Lung microvascular endothelial cell (primary cell): ENCODE measurements at places on chromosomes 12 and 14. TPM values are rescaled to one million over a fixed set of nuclear protein-coding genes. Genes with fewer than 3 reads are reported as not detected.

DNA sequence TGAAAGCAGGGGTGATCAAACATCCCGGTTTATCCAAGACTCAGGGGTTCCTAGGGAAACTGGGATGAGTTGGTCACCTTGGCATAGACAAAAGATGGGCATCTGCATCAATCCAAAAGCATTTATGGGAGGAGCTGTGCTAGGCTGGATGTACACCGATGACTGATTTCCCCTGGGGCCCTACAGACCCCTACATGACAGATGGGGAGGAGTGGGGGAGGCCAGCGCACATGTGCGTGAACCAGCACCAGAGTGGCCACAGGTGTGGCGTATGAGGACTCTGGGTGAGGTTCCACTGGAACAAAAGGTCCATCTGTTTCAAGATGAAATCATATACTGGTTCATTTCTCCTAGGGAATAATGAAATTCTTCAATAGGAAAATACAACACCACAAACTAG, 210.4 kb downstream of the ITPR2 start:
- DNase-seq, result no peak

GRCh38 chr12:95959107-95959506, 16.0 kb downstream of the AMDHD1 start:
- peak; percentile 16 for DNase-seq

DNA sequence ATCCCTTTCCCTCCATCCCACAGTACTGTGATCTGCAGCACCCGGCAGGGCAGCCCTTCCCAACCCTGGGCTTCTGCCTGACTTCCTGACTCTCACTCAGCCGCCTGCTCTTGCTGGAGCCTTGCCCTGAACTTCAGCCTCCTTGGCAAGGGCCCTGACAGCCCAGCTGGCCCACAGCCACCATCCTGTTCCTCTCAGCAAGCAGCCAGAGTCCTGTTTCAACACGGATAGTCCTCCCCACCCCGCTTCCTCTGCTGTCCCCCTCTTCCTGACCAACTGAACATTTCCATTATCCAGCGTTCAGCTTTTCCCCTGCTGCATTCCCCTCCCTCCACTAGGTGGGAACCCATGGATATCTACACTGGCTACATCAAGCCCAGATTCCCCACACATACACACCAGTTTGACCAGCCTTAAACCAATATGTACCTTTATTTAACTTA, 74.0 kb upstream of the MDM1 start:
- peak; percentile 99 for DNase-seq

- DNase-seq, result peak; percentile 74
These were observed 81.6 kb upstream of the SCAF11 start for GRCh38 chr12:46071769-46072624.

DNA sequence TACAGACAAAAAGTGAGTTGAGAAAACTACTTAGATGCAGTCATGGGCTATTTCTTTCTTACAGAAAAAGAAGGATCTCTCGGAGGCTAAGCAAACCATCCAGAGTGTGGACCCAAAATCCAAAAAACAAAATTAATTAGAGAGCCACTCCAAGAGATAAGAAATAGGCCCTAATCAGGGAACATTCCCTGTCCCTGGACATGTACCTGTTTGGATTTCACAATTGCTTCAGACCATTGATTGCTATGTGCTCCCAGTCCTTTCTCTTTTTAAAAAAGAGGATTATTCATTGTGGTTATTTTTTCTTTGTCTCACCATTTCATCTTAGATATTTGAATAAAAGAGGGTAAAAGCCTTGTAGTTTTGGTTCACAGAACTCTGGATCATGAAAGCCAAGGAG, 549.9 kb downstream of the ETNK1 start:
- no peak for DNase-seq

DNA sequence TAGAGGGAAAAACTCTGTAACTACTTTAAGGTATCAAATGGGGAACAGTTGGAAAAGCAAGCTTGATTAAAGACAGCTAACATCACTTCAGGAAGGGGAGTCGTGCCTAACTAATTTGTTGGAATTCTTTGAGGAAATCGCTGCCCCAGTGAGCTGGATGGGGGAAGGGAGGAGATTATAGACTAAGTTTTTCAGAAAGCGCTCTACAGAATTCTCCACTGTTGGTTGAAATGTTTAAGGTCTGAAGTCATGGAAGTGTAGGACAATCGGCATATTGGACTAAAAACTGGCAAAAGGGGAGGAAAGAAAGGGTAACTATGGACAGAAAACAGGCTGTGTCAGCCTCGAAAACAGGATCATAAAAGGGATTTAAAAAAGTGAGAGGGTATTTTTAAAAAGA, 229.9 kb upstream of the HMGA2 start:
- no peak for DNase-seq

- DNase-seq, result no peak
These were observed 12.6 kb upstream of the LGALS3 start for GRCh38 chr14:55116246-55117030.

- DNase-seq, result peak; percentile 84
These were observed 637 bp downstream of the PTMS start for GRCh38 chr12:6766651-6767349.

DNA sequence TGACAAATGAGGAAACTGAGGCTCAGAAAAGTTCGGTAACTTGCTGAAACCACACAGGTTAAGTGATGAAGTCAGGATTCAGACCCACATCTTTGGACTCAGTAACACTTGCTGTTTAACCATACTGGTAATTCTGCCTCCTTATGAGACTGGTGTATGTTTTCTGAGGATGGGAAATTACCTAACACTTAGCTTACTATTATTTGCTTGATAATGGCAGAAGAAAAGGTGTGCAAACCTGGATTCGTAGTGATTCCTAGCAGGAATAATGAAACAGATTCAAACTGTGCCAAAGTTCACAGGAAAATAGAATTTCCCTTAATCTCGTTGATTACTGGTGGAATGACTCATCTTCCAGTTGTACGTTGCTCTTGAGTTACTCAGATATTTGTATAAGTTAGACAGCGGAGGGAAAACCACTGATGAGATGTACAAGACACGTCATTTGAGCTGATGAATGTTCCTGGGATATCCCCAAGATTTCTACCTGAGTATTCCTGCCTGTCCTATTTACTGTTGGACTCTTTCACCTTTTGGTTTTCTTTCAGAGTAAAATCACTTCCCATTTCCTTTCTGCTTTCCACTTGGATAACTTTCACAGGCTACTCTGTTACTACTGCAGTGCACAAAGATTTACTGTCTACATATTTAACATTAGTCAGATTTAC, 37.5 kb downstream of the PRORP start:
- DNase-seq, result peak; percentile 71

- DNase-seq, result peak; percentile 48
These were observed at the start of gene SETD1B for GRCh38 chr12:121803861-121804416. Gene SETD1B, plus strand, starts transcription at chr12:121804009. Its CDS starts 729 bp downstream, at chr12:121804738.

DNA sequence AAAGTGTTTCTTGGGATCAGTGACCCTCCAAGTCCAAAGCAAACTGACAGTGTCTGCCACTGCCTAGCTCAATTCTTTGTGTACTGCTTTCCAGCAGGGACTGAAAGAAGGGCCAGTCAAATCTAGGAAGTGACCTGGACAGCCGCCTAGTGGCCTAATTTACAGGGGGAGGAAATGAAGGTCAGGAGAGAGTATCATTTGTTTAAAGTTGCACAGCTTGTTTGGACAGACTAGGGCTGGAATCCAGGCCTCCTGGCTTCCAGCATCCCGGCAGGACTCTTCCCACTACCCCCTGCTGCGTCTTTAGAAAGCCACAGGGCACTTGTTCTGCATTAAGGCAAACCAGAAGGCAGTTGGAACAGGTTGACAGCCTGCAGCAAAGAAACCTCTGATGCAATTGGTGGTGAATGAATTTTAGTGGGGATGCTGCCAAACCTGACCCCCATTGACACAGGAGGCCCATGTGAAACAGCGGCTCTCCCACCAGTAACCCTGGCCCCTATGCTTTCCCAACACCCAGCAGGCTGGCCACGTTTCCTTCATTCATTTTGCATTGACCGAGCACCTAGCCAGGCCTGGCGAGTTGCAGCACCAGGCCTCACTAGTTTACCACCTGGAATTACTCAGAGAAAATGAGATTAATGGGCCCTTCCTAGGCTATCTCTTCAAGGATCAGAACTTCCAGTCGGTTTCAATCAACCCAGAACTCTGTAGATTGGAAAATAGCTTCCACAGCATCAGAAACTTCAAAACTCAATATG, 28.2 kb downstream of the GALNT16 start:
- DNase-seq, result peak; percentile 51

GRCh38 chr14:65281991-65282895, 130.3 kb upstream of the FUT8 start:
- peak; percentile 49 for DNase-seq

DNA sequence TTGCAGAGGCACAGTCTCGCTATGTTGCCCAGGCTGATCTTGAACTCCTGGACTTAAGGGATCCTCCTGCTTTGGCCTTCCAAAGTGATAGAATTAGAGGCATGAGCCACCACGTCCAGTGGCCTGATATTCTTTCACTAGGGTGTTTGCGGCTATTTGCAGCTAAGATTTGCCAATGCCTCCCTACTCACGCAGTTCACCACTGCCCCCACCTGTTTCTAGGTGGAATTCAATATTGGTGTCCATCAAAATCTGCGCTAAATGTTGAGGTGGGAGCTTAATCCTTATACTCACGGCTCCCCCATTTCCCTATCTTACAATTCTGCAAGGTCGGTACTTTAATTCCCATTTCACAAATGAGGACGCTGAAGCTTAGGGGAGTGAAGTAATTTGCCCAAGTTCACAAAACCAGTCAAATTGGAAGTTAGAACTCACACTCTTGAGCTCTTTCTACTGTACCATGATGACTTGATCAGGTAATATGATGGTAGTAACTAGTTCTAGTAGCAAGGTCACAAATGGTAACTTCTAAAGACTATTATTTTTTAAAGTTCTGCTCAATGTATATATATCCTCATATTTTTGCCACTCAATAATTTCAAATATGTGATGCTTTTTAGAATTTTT, 22.1 kb upstream of the LRRC9 start:
- DNase-seq, result peak; percentile 53

DNA sequence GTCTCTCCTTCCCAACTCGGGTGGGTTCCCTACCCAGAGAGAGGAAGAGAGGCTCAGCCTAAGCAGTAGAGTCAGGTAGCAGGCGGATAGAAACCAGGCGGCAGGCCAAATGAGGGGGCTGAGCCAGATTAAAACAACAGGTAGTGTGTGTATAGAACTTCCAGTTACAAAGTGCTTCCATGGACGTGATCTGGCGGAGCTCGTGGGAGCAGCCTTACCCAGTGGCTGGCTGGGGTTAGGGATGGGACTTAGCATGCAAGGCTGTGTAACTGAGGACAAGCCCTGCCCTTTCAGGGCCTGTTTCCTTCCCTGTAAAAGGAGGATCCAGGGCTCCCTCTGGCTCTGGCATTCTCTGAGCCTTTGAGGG, 8.3 kb downstream of the KRT80 start:
- no peak for DNase-seq

DNA sequence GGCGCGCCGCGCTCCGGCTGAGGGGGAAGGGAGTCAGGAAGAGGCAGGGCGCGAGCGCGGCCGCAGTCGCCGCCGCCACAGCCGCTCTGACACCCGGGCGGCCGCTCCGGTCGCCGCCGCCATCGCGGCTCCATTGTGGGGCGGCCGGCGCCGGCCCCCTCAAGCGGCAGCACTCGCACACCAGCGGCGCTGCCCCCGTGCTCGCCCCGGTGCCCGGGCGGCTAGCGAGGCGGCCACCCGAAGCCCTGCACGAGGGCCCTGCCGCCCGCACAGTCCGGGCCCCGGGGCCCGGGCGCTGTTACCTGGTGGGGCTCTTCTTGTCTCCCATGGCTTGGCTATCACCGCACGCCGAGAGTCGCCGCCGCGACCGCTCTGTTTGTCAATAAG, 202 bp downstream of the YAF2 start:
- no peak for DNase-seq

- DNase-seq, result no peak
These were observed 68.3 kb upstream of the SCN8A start for GRCh38 chr12:51522696-51523095.

DNA sequence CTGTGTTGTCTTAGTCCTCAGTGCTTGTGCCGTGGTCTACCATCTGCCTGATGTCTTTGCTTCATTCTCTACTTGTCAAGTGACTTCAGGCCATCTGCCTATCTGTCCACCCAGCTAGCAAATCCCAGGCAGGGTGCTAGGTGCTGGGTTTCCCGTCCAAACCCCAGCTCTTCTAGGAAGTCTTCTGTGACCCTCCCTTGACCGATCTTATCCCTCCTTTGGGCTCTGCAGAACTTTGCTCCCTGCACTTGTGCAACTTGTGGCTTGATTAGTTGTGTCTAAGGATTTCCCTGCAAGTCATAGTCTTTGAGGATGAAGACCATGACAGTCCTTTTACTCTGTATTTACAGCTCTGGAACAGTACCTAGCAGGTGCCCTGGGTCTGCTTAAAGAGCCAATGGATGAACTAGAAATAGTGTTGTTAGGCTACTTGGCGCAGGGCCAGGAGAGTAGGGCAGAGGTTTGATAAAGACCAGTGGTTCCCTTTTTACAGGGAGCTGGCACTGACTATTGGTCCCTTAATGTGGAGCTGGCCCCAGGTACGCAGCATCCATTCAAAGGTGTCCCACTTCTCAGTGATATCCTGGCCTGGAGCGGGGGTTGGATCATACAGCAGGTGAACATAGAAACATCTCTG, 60.1 kb downstream of the ADCK1 start:
- DNase-seq, result no peak

DNA sequence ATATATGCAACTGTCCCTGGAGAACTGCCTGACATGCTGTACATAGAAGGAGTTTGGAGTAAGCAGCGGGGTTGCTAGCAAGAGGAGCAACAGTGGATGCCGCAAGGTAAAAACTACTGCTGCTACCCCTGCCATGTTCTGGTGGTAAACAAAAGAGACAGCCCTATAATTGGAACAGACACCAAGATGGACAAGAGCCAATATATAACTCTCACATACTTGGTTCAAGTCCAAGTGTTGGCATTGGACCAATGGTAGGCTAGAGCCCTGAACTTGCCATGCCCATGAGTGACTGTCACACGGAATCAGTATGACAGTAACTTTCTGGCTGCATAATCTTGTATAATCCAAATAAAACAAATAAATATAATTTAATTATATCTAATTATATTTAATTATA, 13.7 kb downstream of the ATXN7L3B start:
- DNase-seq, result no peak

- no peak for DNase-seq
These were observed 15.7 kb upstream of the KCNA1 start for GRCh38 chr12:4894019-4894418.

NTF3 gene
- total RNA-seq, result under 0.01 and 0.20 TPM in 2 replicates

VRTN gene
- total RNA-seq, result not detected in 2 replicates

DBX2 gene
- total RNA-seq, result not detected in 2 replicates

RND1 gene
- total RNA-seq, result 1.4 and 3.5 TPM in 2 replicates

BDKRB1 gene
- total RNA-seq, result not detected in 2 replicates

BCDIN3D gene
- 2.0 TPM in 2 replicates for total RNA-seq

GYS2 gene
- total RNA-seq, result not detected in 2 replicates

SYNDIG1L gene
- not detected in 2 replicates for total RNA-seq
